GM23248 (cell line): ENCODE measurements at places on chromosomes 5 and 9.
A peak's percentile ranks its signal among the peaks of the same experiment; 100 is the strongest.

DNA sequence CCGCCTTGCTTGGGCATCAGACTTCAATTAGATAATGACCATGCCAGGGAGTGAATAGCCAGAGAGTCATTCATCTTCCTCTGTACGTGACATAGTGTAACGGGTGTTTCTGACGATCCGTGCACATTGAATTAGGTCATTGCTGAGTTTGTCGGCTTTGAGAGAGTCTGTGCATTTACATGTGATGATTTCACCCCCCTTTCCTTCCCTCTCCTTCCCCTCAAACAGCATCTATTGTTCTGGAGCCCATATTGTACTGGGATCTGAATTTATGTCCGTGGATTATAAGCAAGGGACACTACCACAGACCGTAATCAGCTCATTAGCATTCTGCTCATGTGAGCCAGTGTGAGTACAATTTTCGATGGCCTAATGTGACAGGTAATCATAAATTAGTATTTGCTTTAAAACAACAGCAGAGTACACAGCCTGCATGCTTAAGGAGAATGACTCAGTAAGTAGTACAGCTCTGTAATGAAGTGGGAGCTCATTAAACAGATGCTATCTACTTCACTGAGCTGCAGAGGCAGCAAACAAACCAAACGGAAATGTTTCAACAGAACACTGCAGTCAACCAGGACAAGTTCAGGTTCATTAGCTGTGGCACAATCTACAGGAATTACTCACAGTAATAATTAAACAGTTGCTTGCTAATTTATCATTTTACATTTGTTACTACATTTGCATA, 302.1 kb downstream of the CSNK1G3 start:
- DNase-seq: peak; percentile 35

GRCh38 chr5:14266171-14266570, 123.0 kb downstream of the TRIO start:
- DNase-seq: peak; percentile 32

DNA sequence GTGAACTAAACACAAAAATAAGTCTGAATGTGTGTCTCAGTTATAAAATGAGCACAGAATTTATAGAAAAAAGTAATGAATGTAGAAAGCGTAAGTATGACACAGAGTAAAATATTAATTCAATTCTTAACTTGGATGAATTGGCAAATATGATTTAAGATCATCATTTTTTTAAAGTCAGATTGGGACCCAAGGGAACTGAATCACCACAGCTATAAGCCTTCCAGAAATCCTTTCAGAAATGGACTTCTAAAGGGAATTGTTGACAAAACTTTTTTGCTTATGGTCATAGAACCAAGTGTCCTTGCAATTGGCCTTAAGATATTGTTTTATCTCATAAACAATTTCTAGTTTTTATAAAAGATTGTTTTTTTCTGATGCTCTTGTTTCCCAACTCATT, 495.1 kb upstream of the DAB2 start:
- DNase-seq: no peak

DNA sequence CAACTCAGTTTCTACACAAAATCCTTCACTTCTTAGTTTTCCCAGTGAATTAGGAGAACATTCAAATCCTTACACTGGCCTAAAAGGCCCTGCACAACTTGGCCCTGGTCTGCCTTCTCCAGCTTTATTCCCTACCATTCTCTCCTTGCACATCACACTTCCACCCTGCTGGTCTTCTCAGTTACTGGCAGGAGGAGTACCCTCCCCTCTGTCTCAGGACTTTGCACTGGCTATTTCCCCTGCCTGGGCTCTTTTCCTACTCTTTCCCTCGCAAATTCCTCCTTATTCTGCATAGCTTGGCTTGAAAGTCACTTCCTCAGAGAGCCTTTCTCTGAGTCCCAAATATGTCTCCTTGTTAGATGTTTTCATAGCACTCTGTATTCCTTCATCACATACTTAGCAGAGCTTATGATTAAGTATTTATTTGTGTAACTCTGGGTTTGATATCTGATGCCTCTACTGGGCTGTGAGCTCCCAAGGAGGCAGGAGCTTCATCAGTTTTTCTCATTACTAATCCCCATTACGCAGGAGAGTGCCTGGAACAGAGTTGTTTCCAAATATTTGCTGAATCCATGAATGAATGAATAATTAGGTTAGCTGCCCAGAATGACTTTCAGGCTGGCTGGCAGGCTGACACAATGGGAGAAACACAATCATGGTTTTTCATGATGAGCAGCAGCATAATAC, 159.8 kb upstream of the KLF9 start:
- DNase-seq: peak; percentile 86

GRCh38 chr5:140189977-140190871, 15.2 kb downstream of the CYSTM1 start:
- peak; percentile 81 for DNase-seq

- no peak for DNase-seq
Measured at GRCh38 chr5:62256161-62257019, 49.6 kb upstream of the KIF2A start.

- no peak for DNase-seq
Measured at GRCh38 chr9:99722877-99723276, 98.8 kb upstream of the NR4A3 start.

- peak; percentile 68 for DNase-seq
Measured at GRCh38 chr5:79702606-79703380, 13.2 kb downstream of the CMYA5 start.
